ENCODE measurements at places on chromosomes 3 and 15.

DNA sequence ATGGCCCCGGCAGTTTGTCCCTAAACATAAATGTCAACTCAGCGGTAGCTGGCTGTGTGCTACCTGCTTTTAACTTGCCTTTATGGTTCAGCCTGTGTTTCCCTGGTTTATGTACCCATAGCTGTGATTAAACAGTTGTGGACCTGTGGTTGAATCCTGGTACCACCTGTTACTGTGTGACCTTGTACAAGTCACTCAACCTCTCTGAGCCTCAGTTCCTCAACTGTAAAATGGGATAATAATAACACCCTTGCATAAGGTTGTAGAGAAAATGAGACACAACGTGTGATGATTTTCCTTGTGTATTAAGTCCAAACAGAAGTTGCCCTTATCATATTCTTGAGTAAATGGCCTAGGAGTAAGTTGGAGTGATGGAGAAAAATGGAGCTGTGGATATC, 6.3 kb downstream of the GALNT15 start:
- no peak for DNase-seq

GRCh38 chr3:152405915-152406802, 137.4 kb downstream of the MBNL1 start:
- peak; percentile 97 for DNase-seq

- no peak for DNase-seq
Measured at GRCh38 chr15:51904421-51904820, 67.2 kb downstream of the LEO1 start.

DNA sequence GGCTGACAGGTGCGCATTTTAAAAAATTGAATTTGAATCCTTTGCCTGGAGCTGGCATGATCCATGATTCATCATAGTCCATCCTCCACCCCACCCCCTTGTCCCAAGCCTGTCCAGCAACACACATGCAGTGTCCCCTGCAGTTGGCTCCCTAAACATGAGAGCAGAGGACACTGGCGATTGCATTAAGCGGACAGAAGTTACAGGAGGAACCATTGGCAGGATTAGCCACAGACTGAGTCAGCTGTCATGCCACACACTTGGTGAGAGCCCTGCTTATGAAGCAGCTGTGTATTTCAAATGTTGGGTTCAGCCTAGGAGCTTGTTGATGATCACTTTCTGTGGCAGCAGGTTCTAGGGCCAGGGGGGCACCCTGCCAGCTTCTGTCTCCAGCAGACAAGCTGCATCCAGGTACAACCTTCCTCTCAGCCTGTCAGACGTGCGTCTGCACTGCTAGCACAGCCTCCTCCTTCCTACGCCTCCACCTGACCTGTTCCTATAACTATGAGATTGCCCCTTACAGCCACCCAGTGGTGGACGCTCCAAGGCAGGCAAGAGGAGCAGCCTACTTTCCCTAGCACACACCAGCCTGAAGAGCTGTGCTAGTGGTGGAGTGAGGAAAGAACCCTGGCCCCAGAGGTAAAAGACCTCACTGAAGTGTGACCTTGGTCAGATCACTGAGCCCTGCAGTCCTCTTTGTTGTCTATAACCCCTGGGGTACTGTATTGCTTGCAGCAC, 121.9 kb downstream of the SLCO3A1 start:
- no peak for DNase-seq

GRCh38 chr15:81000144-81000623, 539 bp upstream of the TLNRD1 start:
- no peak for DNase-seq

- no peak for DNase-seq
Measured at GRCh38 chr15:40949756-40950207, 3.5 kb upstream of the CHAC1 start.

GRCh38 chr3:53229606-53230005, 26.2 kb downstream of the TKT start:
- no peak for DNase-seq

DNA sequence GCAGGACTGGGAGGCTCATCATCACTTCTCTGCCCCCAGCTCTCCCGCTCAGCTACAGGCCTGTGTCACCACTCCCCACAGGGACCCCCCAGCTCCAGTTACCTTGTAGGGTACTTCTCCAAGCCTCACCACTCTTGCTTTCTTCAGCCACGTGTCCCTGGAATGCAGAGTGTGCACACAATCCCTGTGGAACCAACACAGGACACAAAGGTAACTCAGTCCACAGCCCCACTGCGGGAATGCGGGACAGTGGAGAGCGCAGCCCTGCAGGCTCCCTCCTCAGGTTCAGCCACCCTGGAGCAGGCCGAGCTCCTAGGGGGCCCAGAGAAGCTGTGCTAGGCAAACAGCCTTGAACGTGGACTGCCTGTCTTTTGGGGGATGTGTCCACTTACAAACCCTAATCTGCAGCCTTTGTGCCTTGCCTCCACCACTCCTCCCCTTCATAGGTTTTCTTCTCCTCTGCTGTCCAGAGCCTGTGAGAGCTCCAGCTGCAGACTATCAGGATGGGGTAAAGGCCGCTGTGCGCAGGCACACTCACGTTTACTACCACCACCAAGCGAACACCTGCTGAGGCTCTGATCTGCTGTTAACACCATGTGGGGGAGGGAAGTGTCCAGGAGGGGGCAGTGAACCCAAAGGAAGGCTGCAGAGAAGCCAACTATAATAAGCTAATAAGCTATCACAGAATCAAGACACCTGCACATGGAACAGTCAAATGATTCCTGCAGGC, 26.0 kb downstream of the XPC start:
- no peak for DNase-seq
